Hematopoietic multipotent progenitor cell treated with erythropoietin and hydrocortisone succinate and interleukin-3 and kit ligand, for 4 days (in vitro differentiated cells): ENCODE measurements at places on chromosomes 3 and 15.

DNA sequence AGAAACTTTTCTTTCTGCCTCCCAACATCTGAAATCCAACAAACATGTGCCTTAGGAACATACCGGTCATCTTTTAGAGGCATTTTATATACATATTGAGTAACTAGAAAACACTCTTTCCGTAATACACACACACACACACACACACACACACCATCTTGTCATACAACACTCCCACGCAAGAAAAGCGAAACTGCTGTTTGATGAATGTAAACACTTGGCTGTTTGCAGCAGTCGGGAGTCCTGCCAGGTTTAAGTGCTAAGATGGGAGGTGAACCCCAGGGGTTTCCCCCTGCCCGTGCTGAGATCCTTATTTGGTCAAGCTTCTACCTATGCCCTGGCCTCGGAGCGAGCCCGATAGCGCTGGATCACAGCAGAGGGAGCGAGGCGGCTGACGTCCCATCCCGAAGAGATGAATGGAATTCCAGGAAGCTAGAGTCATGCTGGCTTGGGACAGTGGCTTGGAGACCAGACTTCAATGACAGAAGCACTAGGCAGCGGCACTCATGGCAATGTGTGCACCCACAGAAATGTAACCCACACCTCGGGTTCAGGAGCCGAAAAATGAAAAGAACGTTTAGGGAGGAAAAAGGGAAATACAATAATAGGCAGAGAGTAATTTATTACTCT is 1.3 kb upstream of the THBS1 start:
- DNase-seq: no peak

- DNase-seq: peak; percentile 31
Observed at GRCh38 chr3:148863297-148863696, 1.8 kb upstream of the CPA3 start.

GRCh38 chr15:29921130-29921601 is 98.9 kb upstream of the TJP1 start:
- no peak for DNase-seq

DNA sequence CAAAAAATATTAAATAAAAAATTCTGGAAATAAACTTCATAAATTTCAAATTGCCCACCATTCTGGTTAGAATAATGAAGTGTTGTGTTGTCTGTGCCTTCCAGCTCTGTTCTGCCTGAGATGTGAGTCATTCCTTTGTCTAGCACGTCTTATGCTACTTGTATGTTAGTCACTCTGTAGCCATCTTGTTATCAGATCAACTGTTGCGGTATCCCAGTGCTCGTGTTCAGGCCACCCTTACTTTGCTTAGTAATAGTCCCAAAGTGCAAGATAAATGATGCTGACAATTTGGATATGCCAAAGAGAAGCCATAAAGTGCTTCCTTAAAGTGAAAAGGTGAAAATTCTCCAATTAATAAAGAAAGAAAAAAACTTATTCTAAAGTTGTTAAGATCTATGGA is 527.5 kb downstream of the NAALADL2 start:
- DNase-seq: peak; percentile 70

GRCh38 chr3:141485641-141486495 is 959 bp upstream of the RASA2 start:
- DNase-seq: peak; percentile 65
